ENCODE measurements at places on chromosomes 5 and 9.

GRCh38 chr9:95822015-95822414, 53.5 kb upstream of the ERCC6L2 start:
- no peak for DNase-seq

- no peak for DNase-seq
Observed at GRCh38 chr5:39201781-39202596, 17.4 kb downstream of the FYB1 start.

DNA sequence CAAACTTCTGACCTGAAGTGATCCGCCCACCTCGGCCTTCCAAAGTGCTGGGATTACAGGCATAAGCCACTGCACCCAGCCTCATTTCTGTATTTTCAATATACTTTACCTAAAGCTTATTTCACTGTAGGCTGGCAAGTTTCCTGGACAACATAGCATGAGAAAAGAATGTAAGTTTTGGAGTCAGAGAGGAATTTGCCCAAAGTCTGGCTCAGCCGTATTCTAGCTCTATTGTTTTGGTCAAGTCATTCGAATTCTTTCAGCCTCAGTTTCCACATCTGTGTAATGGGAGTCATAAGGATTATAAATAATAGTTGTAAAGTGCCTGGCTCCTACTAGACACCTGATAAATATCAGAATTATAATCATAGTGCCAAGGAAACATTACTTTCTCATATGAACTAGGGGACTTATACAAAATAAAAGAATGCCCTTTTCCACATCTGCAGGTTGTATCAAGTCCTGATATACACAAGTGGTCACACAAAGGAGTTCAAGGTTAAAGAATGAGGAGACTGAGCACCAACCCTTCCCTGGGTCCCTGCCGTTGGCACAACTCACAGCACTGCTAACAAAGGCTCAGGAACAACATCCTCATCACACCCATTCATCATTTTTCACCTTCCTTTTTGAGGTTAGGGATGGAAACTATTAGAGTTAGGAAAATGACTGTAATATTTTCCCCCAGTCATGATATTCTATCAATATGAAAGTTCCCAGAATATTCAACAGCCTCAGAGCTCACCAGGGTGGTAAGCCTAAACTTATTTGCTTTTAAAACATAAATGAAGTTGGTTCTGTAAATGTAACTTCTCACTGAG, 34.6 kb upstream of the RAI14 start:
- no peak for DNase-seq

DNA sequence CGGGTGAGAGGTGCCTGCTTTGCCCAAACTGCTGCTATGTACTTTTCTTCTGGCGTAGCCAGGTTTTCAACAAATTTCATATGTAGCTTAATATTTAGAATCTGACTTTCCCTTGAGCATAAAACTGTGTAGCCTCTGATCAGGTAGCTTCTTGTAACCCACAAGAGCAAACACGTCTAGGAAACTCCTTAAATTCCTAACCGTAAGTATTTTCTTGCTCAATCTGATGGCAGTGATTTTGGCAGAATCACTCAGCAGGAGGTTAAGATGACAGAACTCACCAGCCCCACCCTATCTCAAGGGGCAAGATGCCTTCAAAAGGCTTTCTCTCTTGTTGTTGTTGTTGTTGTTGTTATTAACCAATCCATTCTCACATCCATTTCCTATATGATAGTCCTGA, 20.8 kb downstream of the CKMT2 start:
- DNase-seq, result peak; percentile 33

- DNase-seq, result peak; percentile 9
Observed at GRCh38 chr5:41835645-41836044, 34.6 kb downstream of the OXCT1 start.

DNA sequence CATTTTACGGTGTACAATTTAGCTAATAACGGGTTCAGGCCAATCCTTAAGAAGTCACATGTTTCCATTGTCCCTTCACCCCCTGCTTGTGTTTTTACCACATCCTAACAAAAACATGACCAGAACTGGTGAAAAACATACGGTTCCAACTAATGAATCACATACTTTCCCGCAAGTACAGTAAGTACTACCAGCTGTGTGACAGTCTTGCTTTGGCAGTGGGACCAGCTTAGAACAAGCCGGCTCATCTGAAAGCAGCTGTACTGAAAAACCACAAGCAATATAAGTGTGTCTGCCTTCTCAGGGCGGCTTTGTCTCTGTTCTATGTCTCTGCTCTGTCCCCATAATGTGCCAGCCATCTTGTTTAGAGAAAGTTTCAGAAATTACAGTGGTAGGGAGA, 242.5 kb downstream of the BNC2 start:
- no peak for DNase-seq

GRCh38 chr9:4258320-4259090, 41.4 kb downstream of the GLIS3 start:
- DNase-seq, result peak; percentile 70
